CD4-positive, alpha-beta T cell treated with Interleukin-15 for 4 hours (primary cell): ENCODE measurements at places on chromosomes 7 and 10.

- no peak for DNase-seq
These were observed 123.0 kb upstream of the TNS3 start for GRCh38 chr7:47704936-47705335.

DNA sequence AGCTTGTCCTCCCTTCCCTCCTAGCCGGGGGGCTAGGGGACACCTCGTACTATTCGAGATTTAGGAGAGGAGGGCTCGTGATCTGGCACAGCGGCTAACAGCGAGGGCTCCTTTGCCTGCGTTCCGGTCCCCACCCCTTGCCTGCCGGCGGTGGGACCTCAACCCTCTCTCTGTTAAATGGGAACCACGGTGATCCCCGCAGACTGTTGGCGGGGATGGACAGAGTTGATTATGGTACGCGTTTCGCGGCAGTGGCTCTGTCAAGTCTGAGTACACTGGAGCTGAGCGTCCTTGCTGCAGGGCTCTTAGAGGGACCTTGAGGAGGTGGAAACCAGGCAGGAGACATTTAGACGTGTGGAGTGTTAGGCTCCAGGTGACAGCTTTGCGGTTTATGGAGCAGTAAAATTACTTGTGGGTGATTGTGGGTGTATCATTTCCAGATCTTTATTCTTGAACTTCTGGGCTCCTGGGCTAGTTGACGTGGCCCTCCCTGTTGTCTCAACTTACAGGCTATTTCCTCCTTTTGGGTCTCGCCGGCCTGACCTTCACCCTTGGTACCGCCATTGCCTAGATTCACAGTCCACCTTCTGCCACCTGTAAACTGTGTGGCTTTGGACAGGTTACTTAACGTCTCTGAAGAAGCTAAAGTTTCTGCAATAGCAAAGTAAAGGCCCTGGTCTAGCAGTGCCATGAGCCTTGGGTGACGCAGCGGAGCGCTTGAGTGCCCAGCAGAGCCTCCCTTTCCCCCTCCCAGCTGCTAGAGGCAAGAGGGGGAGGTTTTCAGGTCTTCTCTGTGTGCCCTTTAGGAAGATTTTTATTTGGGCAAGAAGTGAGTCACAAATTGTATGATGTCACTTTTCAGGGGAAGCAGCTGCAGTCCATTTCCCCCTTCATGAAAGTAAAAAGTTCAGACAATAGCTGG, 739 bp downstream of the CASP7 start:
- DNase-seq, result peak; percentile 49

- DNase-seq, result no peak
These were observed 23.6 kb upstream of the SEMA3C start for GRCh38 chr7:80942261-80943041.

DNA sequence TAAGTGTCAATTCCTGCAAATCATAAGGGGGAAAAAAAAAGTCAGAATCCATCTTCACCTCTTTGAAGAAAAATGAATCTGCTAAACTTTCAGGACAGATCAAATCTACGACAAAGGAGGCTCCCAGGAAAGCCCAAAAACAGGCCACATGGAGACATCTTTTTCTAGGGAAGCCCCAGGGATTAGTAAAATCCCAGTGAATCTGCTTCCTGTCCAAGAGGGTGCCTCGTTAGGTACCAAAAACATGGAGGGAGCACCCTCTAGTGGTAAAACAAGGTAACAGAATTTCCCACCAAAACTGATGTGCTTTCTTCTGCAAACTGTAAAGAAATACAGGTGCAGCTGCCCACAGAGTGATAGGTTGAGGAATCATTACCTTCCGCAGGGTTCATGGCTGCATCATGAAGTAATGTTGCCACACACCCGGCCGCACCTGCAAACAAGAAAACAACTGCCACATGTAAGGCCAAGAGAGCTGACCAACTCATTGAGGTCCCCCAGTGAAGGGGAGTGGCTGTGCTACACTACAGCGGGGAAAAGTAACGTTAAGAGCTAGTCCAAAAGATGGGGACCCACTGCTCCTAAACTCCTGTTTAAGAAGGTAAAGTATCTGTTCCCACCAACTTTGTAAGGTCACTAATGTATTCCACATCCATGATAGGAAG, 7.9 kb downstream of the SLC25A28 start:
- DNase-seq, result peak; percentile 67

DNA sequence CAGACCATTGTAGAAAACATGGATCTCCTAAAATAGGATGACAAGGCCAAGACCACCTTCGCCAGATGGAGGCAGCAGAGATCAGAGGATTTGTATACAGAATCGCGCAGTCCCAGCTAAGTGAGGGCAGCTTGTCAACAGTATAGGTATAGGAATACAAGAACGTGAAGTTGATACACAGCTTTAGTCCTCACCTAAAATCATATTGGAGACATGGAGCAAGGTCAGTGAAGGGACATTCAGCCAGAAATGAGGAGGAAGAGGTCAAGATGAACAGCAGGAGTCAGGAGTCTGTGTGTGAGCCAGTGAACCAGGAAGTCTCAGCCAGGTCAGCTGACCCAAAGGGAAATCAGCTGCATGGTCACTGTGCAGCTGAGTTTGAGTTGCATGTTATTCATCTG, 263.4 kb upstream of the PRKCQ start:
- no peak for DNase-seq

- DNase-seq, result no peak
These were observed 226.7 kb downstream of the SNX13 start for GRCh38 chr7:17713584-17713983.

DNA sequence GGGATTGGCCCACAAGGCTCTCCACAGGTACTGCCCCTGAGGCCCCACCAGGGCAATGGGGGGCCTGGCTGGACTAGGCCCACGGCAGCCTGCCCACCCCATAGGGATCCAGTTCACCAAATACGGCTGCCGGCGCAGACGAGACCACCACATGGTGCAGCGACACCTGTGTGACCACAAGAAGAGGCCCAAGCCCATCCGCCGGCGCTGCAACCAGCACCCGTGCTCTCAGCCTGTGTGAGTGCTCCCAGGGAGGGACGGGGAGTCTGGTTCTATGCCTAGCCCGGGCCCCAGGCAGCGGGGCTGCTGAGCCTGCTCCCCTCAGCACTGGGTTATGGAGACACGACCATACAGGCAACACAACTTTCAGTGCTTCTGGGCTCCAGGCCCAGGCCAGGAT, 33.2 kb downstream of the TBATA start:
- DNase-seq, result no peak
